ENCODE measurements at places on chromosomes 4 and X.

- DNase-seq, result no peak
Observed at GRCh38 chrX:71955530-71956120, 45.0 kb downstream of the NHSL2 start.

DNA sequence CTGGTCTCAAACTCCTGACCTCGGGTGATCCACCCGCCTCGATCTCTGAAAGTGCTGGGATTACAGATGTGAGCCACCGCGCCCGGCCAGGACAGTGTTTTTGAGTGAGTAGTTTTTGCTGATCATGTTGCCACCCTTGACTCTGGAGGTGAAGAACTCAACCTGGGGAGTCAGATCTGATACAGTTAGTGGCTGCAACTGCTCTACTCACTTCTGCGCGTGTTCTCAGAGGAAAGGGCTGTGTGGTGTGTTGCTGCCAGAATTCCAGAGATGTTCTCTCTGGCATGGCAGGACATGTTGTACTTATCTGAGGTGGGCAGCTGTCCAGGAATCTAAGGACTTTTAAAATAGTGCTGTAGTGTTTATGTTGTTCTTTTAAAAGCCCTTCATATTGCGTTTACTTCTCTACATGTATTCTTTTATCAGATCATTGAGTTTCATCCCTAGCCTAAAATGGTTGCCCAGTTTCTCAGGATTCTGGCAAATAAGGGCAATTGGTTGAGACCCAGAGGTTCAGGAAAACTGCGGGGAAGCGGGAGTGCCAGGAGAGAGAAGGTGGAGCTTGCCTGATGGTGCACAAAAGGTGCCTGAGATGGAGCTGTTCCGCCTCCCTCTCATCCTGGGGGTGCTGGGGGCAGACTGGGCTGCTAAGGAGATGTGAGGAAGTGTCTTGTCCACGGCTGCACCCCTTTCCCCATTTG is 97.7 kb downstream of the ARHGAP10 start:
- DNase-seq, result no peak

- DNase-seq, result no peak
Observed at GRCh38 chr4:71830497-71831190, 46.8 kb upstream of the GC start.

- no peak for DNase-seq
Observed at GRCh38 chr4:21628116-21628670, 320.4 kb downstream of the KCNIP4 start.

DNA sequence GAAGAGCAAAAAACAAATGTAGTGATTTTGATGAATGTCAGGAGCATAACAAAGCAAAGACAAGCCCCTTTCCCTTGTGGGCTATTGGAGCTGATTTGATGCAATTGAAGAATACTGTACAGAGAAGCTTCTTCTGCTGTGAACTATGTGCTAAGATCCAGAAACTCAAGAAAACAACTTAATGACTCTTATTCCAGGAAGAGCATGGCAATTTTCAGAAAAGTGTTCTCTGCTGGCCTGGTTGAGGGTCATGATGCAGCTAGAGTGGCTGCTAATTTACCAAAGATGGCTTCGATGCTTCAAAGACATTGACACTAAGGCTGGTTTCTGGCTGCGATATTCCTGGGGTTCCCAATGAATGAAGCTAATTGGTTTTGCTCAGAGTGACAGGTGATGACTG is 45.8 kb downstream of the TNIP3 start:
- DNase-seq, result no peak

GRCh38 chr4:85681921-85682320 is 207.0 kb downstream of the ARHGAP24 start:
- no peak for DNase-seq

DNA sequence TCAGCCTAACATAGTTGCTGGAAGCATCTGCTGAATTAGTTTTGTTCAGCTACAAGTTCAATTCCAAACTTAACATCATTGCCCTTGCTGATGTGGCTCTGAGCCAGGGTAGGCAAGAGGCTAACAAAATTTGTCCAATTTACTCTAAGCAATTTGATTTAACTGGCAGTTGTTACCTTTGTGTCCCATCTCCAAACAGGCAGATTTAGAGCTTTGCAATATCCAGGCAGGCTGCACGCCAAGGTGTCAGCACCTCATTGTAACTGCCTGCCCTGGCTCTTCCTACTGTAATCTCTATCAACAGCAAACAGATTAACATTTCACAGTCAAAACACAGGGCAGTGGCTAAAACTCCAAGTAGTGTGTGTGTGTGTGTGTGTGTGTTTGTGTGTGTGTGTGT is 2070.6 kb downstream of the PCDH7 start:
- DNase-seq, result no peak

All from activated T-cell treated with anti-CD3 and anti-CD28 coated beads, Interleukin-2, amount 50 U/mL, for 48 hours (primary cell).